Pancreas (tissue), 10 donors: ENCODE measurements at places on chromosomes 13 and 19.

DNA sequence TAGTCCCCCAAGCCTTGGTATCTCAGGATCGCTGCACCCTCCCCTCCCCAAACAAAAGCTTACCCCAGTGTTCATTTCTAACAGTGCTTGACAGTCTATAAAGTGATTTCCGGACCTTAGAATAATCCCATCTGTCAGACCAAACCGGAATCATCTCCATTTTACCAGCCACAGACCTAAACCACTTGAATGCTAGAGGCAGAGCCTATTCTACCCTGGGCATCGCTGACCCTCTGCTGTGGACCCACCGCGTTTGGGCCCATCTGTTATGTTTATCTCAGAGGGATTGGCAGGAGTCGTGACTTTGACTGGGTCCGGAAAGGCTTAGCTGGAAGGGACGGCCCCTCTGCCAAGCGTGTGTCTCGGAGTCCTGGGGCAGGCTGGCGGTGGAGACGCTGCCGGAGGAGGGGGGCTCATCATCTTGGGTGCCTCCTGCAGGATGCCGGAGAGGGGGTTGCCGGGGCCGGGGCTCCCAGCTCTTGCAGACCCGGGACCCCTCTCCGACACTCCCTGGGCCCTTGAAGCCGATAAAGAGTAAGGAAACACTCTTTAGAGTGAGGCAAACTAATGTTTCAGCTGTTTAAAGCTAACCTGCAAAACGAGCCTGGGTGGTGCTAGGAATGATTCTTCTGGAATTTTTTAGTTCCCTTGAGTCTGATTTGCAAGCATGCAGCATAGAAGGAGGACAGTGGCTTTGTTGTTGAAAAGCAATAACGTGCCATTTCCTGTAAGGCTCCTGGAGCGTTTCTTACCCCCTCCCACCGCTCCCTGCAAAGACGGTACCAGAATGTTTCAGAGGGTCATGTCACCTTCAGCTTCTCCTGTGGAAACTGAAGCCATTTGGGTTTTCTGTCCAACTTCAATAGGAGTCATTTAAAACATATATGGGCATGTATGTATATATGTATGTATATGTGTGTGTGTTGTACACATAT is 1.3 kb downstream of the SLC25A42 start:
- H3K36me3 ChIP-seq: no peaks in the 10 kb centered on the region
- no peak for DNase-seq
- peaks cover 3% of the 10 kb centered on the region for H3K4me1 ChIP-seq
- peak overlapping the region; percentile 69 for H3K4me3 ChIP-seq

GRCh38 chr13:96279904-96280303 is 190.0 kb downstream of the HS6ST3 start:
- H3K4me3 ChIP-seq: no peak overlapping the region
- no peak for DNase-seq
- H3K27me3 ChIP-seq: no peaks in the 10 kb centered on the region
- no peak overlapping the region for H3K27ac ChIP-seq
- H3K36me3 ChIP-seq: no peaks in the 10 kb centered on the region

DNA sequence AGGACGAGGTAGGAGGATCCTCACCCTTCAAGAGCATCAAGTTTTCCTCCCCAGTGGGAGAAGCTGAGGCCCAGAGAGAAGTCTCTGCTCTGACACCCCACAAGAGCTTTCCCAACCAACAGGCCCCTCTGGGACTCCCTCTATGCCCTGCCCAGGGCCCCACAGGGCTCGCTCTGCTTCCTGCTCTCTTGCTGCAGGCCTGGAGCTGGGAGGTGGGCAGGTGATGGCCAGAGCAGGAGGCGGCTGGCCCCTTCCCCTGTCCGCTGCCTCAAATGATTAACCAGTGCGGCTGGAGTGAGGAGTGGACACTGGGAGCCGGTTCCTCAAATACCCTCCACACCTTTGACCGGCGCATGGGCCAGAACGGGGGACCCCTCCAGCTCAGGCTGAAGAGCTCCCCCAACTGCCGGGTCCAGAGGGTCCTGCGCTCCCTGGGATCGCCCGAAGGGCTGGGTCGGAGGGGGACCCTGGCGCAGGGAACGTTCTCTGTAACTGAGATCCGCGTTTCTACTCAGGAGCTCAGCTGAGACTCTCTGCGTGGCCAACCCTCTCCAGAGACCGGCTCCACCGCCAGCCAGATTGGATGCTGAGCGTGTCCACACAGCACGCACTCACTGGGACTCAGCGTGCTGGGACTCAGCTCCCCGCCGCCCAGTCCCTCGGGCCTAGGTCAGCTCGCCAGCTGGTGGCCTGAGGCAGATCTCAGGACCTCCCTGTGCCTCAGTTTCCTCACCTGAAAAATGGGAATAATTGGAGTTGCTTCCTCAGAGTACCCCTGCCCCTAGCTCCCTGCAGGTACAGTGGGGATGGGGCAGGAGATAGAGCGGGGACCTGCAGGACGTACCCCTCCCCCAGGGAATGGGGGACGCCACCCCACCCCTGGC is 6.7 kb upstream of the ONECUT3 start:
- H3K27ac ChIP-seq: no peak overlapping the region
- no peaks in the 10 kb centered on the region for H3K4me1 ChIP-seq
- no peak for DNase-seq
- H3K4me3 ChIP-seq: no peak overlapping the region

GRCh38 chr13:22776394-22777186 is 404.2 kb upstream of the SGCG start:
- H3K27ac ChIP-seq: no peak overlapping the region
- no peaks in the 10 kb centered on the region for H3K4me1 ChIP-seq
- H3K4me3 ChIP-seq: no peak overlapping the region
- no peak for DNase-seq
- H3K36me3 ChIP-seq: no peaks in the 10 kb centered on the region

GRCh38 chr13:92483894-92484293 is 742.7 kb upstream of the GPC6 start:
- H3K36me3 ChIP-seq: no peaks in the 10 kb centered on the region
- no peak overlapping the region for H3K27ac ChIP-seq
- H3K4me1 ChIP-seq: no peaks in the 10 kb centered on the region
- H3K4me3 ChIP-seq: no peak overlapping the region

GRCh38 chr13:102847272-102848234 is 1.7 kb downstream of the ERCC5 start:
- no peaks in the 10 kb centered on the region for H3K36me3 ChIP-seq
- peak overlapping the region; percentile 20 for H3K27ac ChIP-seq
- peaks cover 11% of the 10 kb centered on the region for H3K4me1 ChIP-seq
- peak overlapping the region; percentile 91 for H3K4me3 ChIP-seq
- no peaks in the 10 kb centered on the region for H3K27me3 ChIP-seq
- no peak for DNase-seq

- H3K27me3 ChIP-seq: no peaks in the 10 kb centered on the region
- H3K4me3 ChIP-seq: no peak overlapping the region
- DNase-seq: no peak
- peaks cover 24% of the 10 kb centered on the region for H3K4me1 ChIP-seq
- no peaks in the 10 kb centered on the region for H3K36me3 ChIP-seq
- H3K27ac ChIP-seq: peak overlapping the region; percentile 43
These were observed 6.6 kb downstream of the STARD13 start for GRCh38 chr13:33278913-33279312.

DNA sequence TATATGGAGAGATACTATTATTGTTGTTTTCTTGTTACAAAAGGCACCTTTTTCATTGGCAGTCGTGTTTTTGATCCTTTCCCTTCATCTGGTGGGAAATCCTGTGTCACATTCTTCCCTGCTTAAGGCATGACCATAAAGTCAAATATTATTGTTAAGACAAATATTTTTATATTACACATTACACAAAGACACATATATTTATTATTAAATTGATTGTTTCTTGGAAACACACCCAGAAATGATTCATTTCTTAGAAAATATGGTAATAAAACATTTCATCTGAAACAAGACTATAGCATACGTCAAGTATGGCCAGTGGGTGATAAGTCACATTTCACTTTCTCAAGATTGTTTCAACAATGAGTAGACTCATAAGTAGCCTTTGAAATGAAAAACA is 77.3 kb downstream of the KCTD12 start:
- H3K27me3 ChIP-seq: no peaks in the 10 kb centered on the region
- no peak overlapping the region for H3K4me3 ChIP-seq
- H3K27ac ChIP-seq: no peak overlapping the region
- H3K4me1 ChIP-seq: no peaks in the 10 kb centered on the region

DNA sequence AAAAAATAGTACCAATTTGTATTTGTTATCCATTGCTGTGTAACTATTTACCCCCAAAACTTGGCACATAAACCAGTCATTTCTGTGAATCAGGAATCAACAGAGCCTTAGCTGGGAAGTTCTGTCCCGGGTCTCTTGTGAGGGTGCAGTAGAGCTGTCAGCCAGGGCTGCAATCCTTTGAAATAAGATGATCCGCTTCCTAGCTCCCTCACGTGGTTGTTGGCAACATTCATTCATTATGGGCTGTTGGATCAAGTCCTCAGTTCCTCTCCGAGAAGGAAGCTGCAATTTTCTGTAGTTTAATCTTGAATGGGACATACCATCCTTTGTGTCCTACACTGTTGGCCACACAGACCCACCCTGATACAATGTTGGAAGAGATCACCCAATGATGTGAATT is 277.2 kb downstream of the SUCLA2 start:
- no peak for DNase-seq
- no peaks in the 10 kb centered on the region for H3K27me3 ChIP-seq
- no peaks in the 10 kb centered on the region for H3K4me1 ChIP-seq
- H3K4me3 ChIP-seq: no peak overlapping the region
- H3K36me3 ChIP-seq: no peaks in the 10 kb centered on the region
- H3K27ac ChIP-seq: no peak overlapping the region

GRCh38 chr19:30212574-30212973 is 159.6 kb upstream of the ZNF536 start:
- H3K4me3 ChIP-seq: no peak overlapping the region
- H3K27me3 ChIP-seq: no peaks in the 10 kb centered on the region
- no peak for DNase-seq
- no peaks in the 10 kb centered on the region for H3K36me3 ChIP-seq
- no peak overlapping the region for H3K27ac ChIP-seq

GRCh38 chr13:41352935-41353840 is 42.1 kb downstream of the NAA16 start:
- H3K4me3 ChIP-seq: no peak overlapping the region
- no peak for DNase-seq

DNA sequence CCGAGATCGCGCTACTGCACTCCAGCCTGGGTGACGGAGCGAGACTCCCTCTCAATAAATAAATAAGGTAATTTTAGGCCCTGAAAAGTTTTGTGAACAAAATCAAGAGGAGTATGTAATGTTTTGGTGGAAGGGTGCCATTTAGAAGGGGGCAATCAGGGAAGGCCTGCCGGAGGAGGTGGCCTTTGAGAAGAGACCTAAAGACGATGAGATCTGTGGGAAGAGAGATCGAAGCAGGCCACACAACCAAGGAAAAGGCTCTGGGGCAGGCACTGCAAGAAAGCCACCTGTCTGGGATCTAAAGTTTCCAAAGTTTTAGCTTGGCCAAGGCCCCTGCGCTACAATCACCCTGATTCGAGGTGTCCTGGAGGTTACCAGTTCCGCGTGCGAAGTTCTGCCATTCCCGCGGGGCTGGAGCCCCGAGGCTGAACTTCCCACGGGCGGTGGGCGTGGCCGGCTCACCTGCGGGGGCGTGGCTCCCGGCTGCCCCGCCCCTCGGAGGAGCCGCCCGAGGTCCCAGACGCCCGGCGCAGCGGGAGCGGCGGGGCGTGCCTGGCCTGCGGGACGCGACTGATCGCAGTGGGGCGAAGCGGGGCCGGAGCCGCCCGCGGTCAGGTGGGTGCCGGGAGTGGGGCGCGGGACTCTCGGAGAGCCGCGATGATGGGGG is at the start of gene KLC3:
Gene KLC3, plus strand, starts transcription at position 519 of the 667 bp plus-strand sequence. CDS start 4,792 bp downstream, outside the sequence.
- H3K27me3 ChIP-seq: no peaks in the 10 kb centered on the region
- H3K4me1 ChIP-seq: peaks cover 3% of the 10 kb centered on the region
- no peaks in the 10 kb centered on the region for H3K36me3 ChIP-seq
- peak; percentile 45 for DNase-seq
- H3K27ac ChIP-seq: no peak within 1 kb of the TSS

- no peaks in the 10 kb centered on the region for H3K36me3 ChIP-seq
- DNase-seq: no peak
- H3K4me3 ChIP-seq: no peak overlapping the region
These were observed 1.3 kb upstream of the GNG7 start for GRCh38 chr19:2703691-2704216.

DNA sequence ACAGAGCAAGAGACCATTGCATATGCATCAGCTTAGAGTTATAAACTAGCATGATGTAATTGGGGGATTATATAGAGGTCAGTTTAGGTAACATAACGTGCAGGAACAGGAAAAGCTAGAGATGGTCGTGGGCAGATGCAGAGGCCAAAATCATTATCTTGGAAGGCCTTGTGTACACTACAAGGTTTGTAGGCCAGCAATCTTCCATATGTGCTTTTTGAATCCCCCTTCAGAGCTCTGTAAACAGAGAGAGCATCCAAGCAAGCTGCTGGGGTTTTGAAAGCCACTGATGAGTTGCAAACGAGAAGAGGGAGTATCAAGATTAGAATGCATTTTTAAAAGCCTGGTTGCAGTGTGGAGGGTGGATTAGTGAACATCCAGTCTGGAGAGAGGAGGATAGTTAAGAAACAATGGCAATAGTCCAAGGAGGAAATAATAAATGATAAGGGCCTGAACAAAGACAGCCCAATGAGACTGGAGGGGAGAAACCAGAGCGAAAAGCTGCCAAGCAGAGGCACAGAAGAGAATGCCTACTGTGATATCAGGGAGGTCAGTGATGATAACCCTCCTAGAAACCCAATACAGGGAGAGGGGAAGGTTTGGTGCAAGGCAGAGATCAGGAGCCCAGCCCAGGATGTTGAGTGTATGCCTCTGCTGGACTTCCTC is 109.6 kb downstream of the ZAR1L start:
- H3K36me3 ChIP-seq: no peaks in the 10 kb centered on the region
- no peak overlapping the region for H3K4me3 ChIP-seq
- H3K27ac ChIP-seq: no peak overlapping the region
- no peaks in the 10 kb centered on the region for H3K4me1 ChIP-seq

DNA sequence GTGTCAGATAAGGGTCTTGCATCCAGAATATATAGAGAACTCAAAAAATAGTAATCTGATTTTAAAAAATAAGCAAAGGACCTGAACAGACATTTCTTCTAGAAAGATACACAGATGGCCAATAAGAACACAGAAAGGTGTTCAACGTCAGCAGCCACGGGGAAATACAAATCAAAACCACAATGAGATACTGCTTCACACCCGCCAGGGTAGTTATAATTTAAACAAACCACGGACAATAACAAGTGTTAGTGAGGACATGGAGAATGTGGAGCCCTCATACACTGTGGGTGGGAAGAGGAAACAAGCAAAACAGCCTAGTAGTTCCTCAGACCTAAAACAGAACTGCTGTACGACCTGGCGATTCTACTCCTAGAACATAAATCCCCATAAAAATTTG is 26.7 kb upstream of the NAPA start:
- H3K36me3 ChIP-seq: no peaks in the 10 kb centered on the region
- no peak for DNase-seq
- H3K27ac ChIP-seq: no peak overlapping the region

DNA sequence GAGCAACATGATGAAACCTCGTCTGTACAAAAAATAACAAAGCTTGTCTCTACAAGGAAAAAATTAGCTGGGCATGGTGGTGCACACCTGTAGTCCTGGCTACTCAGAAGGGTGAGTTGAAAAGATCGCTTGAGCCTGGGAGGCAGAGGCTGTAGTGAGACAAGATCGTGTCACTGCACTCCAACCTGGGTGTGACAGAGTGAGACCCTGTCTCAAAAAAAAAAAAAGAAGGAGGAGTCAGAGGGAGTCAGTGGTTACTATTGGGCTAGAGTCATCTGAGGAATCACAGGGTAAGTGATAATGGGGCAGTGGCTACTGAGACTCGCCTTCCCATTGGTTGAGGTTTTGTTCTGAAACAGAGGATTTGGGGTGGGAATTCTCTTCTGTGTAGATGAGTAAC is 1.9 kb upstream of the GPI start:
- H3K27ac ChIP-seq: no peak overlapping the region
- no peak for DNase-seq
- H3K4me3 ChIP-seq: no peak overlapping the region
- H3K36me3 ChIP-seq: peaks cover under 1% of the 10 kb centered on the region
